Stimulated activated CD8-positive, alpha-beta memory T cell treated with anti-CD3 and anti-CD28 coated beads, Interleukin-7, amount 100 ng/mL, for 4 hours (primary cell): ENCODE measurements at places on chromosomes 5 and 9.

GRCh38 chr5:115673596-115673995 is 47.8 kb upstream of the TMED7 start:
- no peak for DNase-seq

GRCh38 chr9:109168170-109168569 is 1.1 kb upstream of the FRRS1L start:
- no peak for DNase-seq

DNA sequence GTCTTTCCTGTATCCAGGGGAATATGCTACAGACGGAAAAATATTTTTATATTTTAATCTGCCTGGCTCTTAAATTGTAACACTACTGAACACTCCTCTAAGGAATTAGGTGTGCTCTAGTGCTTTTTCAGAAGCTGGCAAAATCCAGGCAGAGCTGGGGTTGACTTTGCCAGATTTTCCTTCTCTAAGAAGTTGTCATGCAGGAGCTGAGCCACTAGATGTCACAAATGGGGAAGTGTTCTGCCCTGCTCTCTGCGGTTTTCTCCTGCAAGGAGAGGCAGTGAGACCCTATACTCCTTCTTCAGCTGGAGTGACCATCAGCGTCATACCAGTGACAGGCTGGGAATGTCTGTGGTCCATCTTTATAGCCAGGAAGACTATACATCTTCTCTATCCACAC is 112.5 kb downstream of the HAPLN1 start:
- no peak for DNase-seq

DNA sequence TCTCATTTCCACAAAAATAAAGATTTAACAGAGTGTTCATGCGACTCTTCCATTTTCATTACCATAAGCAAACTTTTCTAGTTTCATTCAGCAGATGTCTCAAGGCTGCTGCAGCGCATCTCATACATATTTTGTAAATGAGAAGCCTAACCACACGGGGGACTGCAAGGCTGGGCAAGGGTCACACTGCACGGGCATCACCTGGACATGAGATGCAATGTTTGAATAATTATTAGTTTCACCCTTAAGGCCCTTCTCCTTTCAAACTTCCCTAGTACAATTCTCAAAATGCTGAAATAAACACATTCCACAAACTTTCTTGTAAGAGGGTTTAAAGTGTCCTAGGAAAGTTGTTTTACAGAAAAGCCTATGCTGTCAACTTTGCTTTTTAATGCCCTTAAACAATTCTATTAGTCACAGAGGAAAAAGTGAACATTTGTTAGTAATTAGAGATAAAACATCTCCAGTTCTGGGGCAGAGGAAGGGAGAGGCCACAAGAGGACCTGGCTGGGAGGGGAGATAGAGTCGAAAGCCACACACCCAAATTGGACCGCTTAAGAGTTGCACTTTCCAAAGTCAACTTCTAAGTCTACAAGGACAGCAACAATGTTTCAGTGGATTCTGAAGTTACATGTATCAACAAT is 1.3 kb downstream of the DENND1A start:
- DNase-seq = no peak

GRCh38 chr5:121968910-121969607 is 7.3 kb downstream of the SRFBP1 start:
- DNase-seq = no peak

- no peak for DNase-seq
These were observed 2.8 kb upstream of the CDK7 start for GRCh38 chr5:69231851-69232250.

DNA sequence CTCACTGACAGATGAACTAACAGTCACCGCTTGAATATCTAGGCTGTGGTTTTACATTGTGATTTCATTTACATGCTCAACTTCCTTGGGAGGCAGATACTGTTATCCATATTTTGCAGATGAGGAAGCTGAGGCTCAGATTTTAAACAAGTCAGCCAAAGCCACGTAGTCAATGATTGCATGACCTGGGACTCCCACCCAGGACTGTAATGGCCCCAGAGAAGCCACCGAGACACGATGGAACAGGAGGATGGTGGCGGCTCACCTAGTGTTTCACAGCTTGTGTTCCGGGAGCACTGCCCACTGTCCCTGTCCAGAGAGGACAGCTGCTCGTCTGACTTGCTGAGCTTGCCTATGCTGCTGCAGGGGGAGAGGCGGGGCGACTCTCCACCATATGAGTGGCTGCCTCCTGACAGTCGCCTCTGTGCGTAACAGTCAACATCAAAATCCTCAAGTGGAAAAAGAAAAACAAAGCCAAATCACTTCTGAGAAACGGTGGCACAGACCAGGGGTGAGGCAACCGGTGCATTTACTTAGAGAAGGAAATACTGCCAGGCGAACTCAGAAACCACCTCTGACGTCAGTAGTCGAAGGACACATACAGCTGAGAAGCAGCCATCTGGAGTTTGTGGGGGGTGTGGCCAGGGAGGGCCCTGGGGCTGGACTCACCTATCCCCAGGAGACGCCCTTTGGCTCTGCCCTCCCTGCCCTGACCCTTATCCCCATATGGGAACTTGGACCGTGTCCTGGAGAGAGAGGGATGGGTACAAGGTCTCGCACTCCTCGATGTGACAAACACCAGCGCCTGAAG is 82.5 kb downstream of the PRRT1B start:
- DNase-seq = peak; percentile 66

GRCh38 chr9:18703151-18703900 is 229.4 kb downstream of the ADAMTSL1 start:
- DNase-seq = no peak

DNA sequence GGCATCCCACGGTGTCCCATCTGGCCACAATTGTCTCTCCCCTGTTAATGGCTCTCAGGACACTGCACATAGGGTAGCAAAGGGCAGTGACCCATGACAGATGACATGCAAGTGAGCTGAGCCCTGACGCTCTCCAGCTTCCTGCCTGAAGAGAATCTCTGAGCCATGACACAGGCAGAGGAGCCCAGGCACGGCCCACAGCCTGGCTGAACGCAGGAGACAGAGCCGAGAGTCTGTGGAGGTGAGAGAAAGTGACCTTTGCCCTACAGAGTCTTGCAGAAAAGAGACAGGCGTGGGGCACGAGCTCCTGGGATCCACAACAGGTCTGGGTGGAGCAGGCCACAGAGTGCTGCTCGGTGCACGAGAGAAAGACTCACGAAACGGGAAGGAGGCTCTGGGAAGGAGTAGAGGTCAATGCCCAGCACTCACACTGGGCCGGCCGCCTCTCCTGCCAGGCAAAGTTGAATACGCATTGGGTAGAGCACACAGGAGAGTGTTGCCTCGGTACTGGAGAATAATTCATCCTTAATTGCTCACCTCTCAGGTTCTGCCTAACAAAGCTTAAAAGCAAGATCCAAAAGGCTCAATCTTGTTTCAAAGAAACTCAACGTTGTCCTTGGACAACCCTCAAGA is 90.3 kb downstream of the MRPL36 start:
- DNase-seq = no peak

GRCh38 chr9:117795271-117795670 is 91.1 kb downstream of the TLR4 start:
- DNase-seq = no peak
